ENCODE measurements at places on chromosomes 4 and X. TPM values are rescaled to one million over a fixed set of nuclear protein-coding genes. Genes with fewer than 3 reads are reported as not detected.

FAM149A gene
- 0.30 TPM for total RNA-seq

DAPP1 gene
- total RNA-seq, result 21.4 TPM

TMEM156 gene
- 17.6 TPM for total RNA-seq

DNA sequence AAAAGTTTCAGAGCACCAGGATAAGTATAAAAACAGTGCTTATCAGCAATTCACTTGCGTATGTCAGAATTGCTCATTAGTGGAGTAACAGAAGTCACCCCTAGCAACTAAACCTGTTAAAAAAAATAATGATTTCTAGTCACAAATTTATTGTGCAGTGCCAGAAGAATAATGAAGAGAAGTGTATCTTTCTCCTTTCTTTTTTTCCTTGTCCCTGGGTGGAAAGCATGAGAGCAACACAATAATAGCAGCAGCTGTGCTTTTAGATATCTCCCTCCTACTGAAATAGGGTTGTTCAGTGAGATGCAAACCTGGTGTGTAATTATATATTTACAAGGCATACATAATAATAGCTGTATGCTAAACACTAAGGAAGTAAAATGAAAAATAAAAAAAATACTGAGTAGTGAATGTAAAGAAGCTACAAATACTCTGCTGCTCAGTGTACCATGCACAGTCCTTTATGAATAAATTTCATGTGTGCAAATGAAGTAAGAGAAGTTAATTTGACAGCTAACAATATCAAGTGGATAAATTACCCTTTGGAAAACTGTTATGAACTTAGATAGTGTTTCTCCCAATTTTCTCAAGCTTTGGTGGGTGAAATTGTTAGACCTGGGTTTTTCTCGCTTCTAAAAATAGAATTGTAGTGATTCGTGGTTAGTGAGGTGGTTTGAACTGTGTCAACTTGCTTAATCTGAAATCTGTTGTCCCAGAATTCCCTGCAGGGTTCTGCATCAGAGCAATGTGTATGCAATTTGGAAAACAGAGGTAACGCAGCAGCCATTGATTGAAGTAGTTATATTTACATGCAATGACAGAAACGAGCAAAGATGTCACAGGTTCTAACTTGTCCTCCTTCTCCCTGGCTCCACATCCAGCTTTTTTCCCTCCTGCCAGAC is 125.7 kb upstream of the NDST3 start:
- no peaks in the 10 kb centered on the region for H3K4me1 ChIP-seq
- H3K27me3 ChIP-seq, result no peaks in the 10 kb centered on the region
- H3K27ac ChIP-seq, result no peak overlapping the region
- H3K36me3 ChIP-seq, result no peaks in the 10 kb centered on the region

- no peaks in the 10 kb centered on the region for H3K36me3 ChIP-seq
- no peak overlapping the region for H3K27ac ChIP-seq
- peaks cover 2% of the 10 kb centered on the region for H3K27me3 ChIP-seq
- DNase-seq, result no peak
These were observed 74.5 kb downstream of the SYTL5 start for GRCh38 chrX:38080808-38081207.

GRCh38 chrX:102739657-102740056 is 19.1 kb downstream of the GPRASP3 start:
- H3K4me3 ChIP-seq, result no peak overlapping the region
- H3K27me3 ChIP-seq, result no peaks in the 10 kb centered on the region
- H3K36me3 ChIP-seq, result no peaks in the 10 kb centered on the region

- no peak overlapping the region for H3K27ac ChIP-seq
- peaks cover 10% of the 10 kb centered on the region for H3K4me1 ChIP-seq
- DNase-seq, result no peak
- no peak overlapping the region for H3K4me3 ChIP-seq
- no peaks in the 10 kb centered on the region for H3K36me3 ChIP-seq
These were observed 43.8 kb downstream of the GALNT7 start for GRCh38 chr4:173212379-173212778.

DNA sequence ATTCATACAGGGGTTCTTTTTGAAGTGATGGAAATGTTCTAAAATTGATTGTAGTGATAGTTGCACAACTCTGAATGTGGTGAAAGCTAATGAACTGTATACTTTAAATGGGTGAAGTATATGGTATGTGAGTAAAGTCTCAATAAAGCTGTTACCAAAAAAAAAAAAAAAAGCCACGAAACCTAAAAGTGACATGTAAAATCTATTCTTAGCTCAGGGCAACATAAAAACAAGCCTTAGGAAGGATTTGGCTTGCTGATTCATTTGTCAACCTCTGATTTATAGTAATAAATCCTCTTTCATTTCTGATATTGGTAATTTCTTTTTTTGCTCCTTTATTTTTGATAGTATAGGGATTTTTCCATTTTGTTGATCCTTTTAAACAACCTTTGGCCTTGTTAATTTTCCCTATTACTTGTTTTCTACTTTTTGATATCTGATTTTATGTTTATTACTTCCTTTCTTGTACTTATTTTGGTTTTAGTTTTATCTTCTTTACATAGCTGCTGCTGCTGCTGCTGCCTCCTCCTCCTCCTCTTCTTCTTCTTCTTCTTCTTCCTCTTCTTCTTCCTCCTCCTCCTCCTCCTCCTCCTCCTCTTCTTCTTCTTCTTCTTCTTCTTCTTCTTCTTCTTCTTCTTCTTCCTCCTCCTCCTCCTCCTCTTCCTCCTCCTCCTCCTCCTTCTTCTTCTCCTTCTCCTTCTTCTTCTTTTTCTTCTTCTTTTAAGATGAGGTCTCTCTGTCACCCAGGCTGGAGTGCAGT is 79.4 kb downstream of the ADGRG4 start:
- peaks cover 4% of the 10 kb centered on the region for H3K4me1 ChIP-seq
- no peaks in the 10 kb centered on the region for H3K36me3 ChIP-seq
- H3K27ac ChIP-seq, result no peak overlapping the region
- DNase-seq, result no peak

- no peak overlapping the region for H3K4me3 ChIP-seq
- DNase-seq, result no peak
- H3K4me1 ChIP-seq, result no peaks in the 10 kb centered on the region
- H3K36me3 ChIP-seq, result no peaks in the 10 kb centered on the region
- no peaks in the 10 kb centered on the region for H3K27me3 ChIP-seq
These were observed 1492.2 kb upstream of the TENM3 start for GRCh38 chr4:180751009-180751408.

- no peak overlapping the region for H3K4me3 ChIP-seq
- no peak overlapping the region for H3K27ac ChIP-seq
- peaks cover 16% of the 10 kb centered on the region for H3K27me3 ChIP-seq
These were observed 5.1 kb upstream of the GABRQ start for GRCh38 chrX:152632445-152633097.

DNA sequence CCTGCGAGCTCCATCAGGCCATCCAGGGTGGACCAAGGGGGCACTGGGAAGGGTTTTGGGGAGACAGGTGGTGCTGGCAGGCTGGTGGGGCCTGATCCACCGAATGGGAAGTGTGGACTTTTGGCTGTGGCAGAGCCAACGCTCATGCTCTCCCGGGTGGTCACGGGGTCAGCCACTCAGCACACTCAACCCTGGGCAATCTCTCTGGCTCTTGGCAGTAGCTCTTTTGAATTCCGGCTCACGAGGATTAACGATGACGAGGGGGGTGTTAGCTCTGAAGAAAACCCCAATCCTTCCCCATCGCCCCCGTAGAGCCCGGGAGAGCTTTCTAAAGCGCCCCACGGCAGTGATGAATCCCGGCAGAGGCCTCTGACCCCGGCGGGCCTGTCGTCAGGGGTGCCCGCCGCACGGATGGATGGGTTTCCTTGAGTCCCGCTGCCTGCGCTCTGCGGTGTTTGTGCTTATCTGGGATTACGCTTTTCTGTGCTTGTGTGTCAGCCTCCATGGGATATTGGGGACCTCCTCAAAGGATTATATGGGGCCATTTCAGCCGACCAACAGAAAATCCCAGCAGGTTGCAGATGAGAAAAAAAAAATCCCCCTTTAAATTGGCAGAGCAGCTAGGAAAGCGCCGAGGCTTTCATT is 156.8 kb upstream of the PSAPL1 start:
- H3K27me3 ChIP-seq, result peaks cover 2% of the 10 kb centered on the region
- H3K27ac ChIP-seq, result no peak overlapping the region
- H3K36me3 ChIP-seq, result no peaks in the 10 kb centered on the region
- no peaks in the 10 kb centered on the region for H3K4me1 ChIP-seq
- H3K4me3 ChIP-seq, result no peak overlapping the region
- no peak for DNase-seq

Measured in activated T-helper 2 cell treated with anti-CD3 and anti-CD28 coated beads, Interferon-gamma antibody, Interleukin-2, Interleukin-4, amounts not matched to agents 10 μg/mL and 5 μg/mL and 100 μg/mL, durations not matched to agents 14 hours and 24 hours and 36 hours (primary cell).